ENCODE measurements at places on chromosomes 16 and 17.

DNA sequence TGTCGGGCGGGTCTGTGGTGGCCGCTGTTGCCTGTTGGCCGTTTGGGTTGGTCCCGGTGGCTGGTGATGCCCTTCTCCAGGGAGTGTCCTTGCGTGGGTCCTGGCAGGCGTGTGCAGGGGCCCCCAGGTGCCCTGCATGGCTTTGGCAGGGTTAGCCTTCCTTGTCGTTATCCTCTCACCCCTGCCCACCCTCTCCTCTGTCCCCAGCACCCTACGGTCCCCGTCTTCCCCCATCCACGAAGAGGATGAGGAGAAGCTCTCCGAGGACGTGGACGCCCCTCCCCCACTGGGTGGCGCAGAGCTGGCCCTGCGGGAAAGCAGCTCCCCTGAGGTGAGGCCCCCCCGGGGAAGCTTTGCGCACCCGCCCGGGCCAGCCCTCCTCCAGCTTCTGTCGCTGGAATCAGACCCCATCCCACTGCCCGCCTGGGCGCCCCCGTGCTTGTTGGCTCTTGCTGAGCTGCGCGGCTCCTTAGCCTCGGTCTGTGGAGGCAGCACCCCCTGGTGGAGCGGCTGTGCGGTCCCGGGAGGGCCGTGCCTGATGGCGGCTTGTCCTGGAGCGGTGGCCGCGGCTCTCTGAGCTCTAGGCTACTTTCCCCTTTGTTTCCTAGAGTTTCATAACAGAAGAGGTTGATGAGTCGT lies 10.6 kb upstream of the NUDT16L1 start:
- no peak for DNase-seq

GRCh38 chr16:74667255-74667700 lies 601 bp upstream of the RFWD3 start:
- no peak for DNase-seq

- no peak for DNase-seq
Observed at GRCh38 chr16:27129401-27129800, 62.7 kb downstream of the C16orf82 start.

DNA sequence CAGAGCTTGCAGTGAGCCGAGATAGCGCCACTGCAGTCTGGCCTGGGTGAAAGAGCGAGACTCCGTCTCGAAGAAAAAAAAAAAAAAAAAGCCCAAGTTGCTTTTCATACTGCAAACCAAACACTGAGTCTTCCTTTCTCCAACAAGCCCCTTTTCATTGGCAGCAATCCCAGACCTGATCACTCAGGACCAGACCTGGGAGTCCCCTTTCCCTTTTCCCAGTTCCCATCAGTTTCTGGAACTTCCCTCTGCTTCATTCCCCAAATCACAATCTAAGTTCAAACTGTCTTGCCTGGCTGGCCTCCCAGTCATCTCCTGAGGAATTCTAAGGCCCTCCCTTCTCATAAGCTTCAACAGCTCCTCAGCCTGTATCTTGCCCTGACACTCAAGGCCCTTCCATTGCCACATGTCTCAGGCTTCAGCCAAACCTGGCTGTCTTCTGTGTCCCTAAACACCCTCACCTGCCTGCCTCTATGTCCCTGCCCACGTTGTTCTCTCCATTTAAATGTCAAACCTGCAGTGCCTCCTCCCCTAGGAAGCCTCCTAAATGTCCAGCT lies 11.8 kb upstream of the PHF12 start:
- no peak for DNase-seq

Data from stimulated activated CD8-positive, alpha-beta memory T cell treated with anti-CD3 and anti-CD28 coated beads, Interleukin-2, amount 100 ng/mL, for 1 hour (primary cell).